ENCODE measurements at places on chromosomes 11 and 22. TPM values are rescaled to one million over a fixed set of nuclear protein-coding genes. Genes with fewer than 3 reads are reported as not detected.

The MUC2 gene
- total RNA-seq = not detected

The SSTR3 gene
- total RNA-seq = 2.1 TPM

The TRIM3 gene
- total RNA-seq = 16.4 TPM

The HBB gene
- 0.45 TPM for total RNA-seq

The SVIP gene
- 58.1 TPM for total RNA-seq

The SNRPD3 gene
- total RNA-seq = 31.0 TPM

The CRYBA4 gene
- not detected for total RNA-seq

DNA sequence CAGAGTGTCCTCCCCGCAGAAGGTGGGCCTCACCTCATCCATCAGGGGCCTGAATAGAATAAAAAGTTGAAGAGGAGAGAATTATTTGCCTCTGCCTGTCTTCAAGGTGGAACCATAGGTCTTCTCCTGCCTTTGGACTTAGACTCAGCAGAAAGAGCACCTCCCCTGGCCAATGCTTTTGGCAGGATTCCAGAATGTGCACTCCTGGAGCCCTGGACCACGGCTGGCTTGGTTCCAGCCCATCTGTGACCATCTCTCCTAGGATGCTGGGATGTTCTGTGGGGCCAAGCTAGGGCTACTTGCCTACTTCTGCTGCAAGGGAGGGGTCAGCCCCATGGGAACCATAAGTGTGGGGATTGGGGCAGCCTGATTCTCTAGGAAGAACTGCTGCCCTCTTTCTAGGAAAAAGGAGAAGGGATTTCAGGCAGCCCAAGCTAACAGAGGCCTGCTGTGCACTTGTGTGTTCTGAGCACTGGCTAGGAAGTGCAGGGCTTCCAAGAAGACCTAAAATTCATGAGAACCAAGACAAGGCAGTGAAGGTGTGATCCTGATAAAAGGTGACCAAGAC is 32.2 kb upstream of the SHANK2 start:
- no peak for DNase-seq
- H3K36me3 ChIP-seq = no peaks in the 10 kb centered on the region
- H3K27ac ChIP-seq = no peak overlapping the region
- peaks cover 8% of the 10 kb centered on the region for H3K27me3 ChIP-seq
- no peak overlapping the region for H3K4me3 ChIP-seq
- no peaks in the 10 kb centered on the region for H3K4me1 ChIP-seq

DNA sequence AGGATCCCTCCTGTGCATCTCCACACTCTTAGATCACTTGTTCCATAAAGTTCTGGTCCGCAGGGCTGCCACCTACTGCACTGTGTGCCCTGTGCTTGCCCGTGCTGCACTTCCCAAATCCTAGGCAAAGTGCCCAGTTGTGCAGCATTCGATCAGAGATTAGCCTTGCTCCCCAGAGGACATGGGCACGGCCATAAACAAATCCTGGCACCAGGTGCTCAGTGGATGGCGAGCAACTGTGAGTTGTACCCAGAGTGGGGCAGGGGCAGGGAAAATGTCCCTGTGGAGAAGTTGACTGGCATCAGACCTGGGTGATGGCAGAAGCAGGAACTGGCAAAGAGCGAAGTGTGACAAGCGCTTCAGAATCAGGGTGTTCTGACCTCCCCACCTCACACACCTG is 4.7 kb downstream of the FADS2 start:
- no peaks in the 10 kb centered on the region for H3K36me3 ChIP-seq
- H3K4me1 ChIP-seq = peaks cover 42% of the 10 kb centered on the region
- peaks cover 15% of the 10 kb centered on the region for H3K27me3 ChIP-seq
- H3K4me3 ChIP-seq = no peak overlapping the region
- DNase-seq = no peak

- DNase-seq = no peak
- peaks cover 91% of the 10 kb centered on the region for H3K36me3 ChIP-seq
- no peak overlapping the region for H3K27ac ChIP-seq
- no peak overlapping the region for H3K4me3 ChIP-seq
These were observed 28.1 kb downstream of the BRD1 start for GRCh38 chr22:49799431-49800075.

DNA sequence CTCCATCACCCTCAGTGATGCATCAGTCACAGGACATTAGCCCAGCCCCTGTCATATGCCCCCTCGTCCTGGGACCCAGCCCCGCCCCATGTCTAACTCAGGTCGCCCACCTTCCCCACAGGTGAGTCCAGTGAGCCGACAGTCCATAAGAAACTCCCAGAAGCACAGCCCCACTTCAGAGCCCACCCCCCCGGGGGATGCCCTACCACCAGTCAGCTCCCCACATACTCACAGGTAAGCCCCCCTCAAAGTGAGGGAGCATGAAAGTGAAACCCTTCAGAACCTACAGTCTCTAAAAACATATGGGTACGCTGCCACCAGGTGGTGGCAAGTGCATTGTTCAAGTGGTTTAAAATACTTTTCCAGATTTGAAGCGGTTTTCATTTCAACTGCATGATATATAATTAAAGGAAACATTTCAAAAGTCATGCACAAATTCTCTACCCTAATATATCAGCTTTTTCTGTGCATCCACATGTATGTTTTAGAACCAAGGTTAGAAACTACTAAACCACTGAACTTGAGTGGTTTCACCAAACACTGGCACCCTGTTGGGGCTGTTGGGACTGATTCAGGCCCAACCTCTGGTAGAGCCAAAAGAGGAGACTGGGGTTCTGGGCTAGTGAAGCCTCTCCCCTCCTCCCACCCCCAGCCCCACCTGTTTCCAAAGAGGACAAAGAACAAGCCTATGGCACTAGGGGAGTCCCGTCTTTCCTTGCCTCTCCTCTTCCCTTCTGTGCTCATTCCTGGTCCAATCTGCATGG is 17.3 kb downstream of the EPS8L2 start:
- H3K27ac ChIP-seq = no peak overlapping the region
- no peaks in the 10 kb centered on the region for H3K36me3 ChIP-seq
- H3K27me3 ChIP-seq = peaks cover 24% of the 10 kb centered on the region
- DNase-seq = peak; percentile 30
- no peak overlapping the region for H3K4me3 ChIP-seq

- H3K27ac ChIP-seq = no peak overlapping the region
- no peaks in the 10 kb centered on the region for H3K27me3 ChIP-seq
- DNase-seq = no peak
- H3K4me3 ChIP-seq = no peak overlapping the region
These were observed 115.0 kb downstream of the MN1 start for GRCh38 chr22:27686534-27686933.

DNA sequence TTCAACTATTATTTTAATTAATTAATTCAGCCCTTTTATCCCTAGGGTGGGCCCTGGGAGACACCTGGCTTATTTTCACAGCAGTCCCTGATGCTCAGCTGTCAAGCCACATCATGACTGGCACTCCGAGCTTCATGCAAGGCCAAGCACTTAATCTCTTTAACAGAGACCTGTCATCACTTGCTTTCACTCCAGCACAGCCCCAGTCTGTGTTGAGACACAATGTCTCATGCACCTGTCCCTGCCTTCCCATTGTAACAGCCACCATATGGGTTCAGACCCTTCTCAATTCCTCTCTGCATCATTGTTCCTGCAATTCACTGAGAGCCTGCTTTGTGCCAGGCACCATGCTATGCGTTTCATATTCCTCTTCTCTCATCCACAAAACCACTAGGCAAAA is 222.2 kb upstream of the TENM4 start:
- no peaks in the 10 kb centered on the region for H3K36me3 ChIP-seq
- H3K27ac ChIP-seq = no peak overlapping the region
- no peak overlapping the region for H3K4me3 ChIP-seq
- no peaks in the 10 kb centered on the region for H3K27me3 ChIP-seq
- DNase-seq = no peak
- no peaks in the 10 kb centered on the region for H3K4me1 ChIP-seq

GRCh38 chr22:17496841-17497240 is 66.5 kb upstream of the SLC25A18 start:
- H3K36me3 ChIP-seq = no peaks in the 10 kb centered on the region
- no peaks in the 10 kb centered on the region for H3K4me1 ChIP-seq
- no peaks in the 10 kb centered on the region for H3K27me3 ChIP-seq
- H3K4me3 ChIP-seq = no peak overlapping the region

DNA sequence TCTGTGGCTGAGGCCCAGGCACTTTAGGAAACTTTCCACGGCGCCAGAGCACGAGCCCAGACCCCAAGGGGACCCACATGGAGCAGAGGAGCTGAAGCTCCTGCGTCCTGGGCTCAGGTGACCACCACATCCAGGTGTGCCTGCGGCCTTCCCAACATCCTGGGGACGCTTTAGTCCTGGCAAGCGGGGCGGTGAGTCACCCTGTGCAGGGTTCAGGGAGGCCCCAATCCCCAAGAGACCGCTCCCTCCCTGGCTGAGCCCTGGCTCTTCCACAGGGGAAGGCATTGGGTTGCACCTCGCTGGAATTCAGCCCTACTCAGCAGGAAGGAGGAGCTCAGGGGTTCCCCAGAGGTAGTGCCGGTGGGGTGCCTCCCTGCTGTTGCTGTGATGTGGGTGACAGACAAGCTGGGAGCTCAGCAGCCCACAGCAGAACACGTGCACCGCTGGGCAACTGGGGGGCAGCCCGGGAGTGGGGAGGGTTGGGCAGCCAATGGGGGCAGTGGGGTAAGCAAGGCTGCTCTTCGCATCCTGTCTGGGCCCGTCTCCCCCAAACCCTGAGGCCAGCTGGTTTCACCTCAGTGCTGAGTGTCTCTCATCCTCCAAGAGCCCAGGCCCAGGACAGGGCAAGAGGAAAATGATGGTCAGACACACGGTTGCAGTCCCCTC is 802.8 kb downstream of the BRD1 start:
- peaks cover 2% of the 10 kb centered on the region for H3K27me3 ChIP-seq
- H3K36me3 ChIP-seq = no peaks in the 10 kb centered on the region
- H3K4me3 ChIP-seq = no peak overlapping the region
- no peaks in the 10 kb centered on the region for H3K4me1 ChIP-seq
- DNase-seq = no peak

- DNase-seq = no peak
- no peaks in the 10 kb centered on the region for H3K27me3 ChIP-seq
- H3K36me3 ChIP-seq = no peaks in the 10 kb centered on the region
- no peak overlapping the region for H3K27ac ChIP-seq
- H3K4me3 ChIP-seq = no peak overlapping the region
- H3K4me1 ChIP-seq = peaks cover 5% of the 10 kb centered on the region
These were observed 46.6 kb downstream of the LRRC32 start for GRCh38 chr11:76623884-76624419.

GRCh38 chr22:45069925-45070324 is 60.1 kb upstream of the PHF21B start:
- H3K36me3 ChIP-seq = no peaks in the 10 kb centered on the region
- no peak overlapping the region for H3K4me3 ChIP-seq
- DNase-seq = no peak
- H3K4me1 ChIP-seq = no peaks in the 10 kb centered on the region

GRCh38 chr11:130894322-130895025 is 21.8 kb downstream of the SNX19 start:
- H3K36me3 ChIP-seq = peaks cover 89% of the 10 kb centered on the region
- no peaks in the 10 kb centered on the region for H3K27me3 ChIP-seq
- no peak overlapping the region for H3K27ac ChIP-seq

GRCh38 chr11:110613197-110613918 is 98.9 kb downstream of the ARHGAP20 start:
- H3K27ac ChIP-seq = no peak overlapping the region
- H3K27me3 ChIP-seq = no peaks in the 10 kb centered on the region
- no peaks in the 10 kb centered on the region for H3K36me3 ChIP-seq

- no peak overlapping the region for H3K4me3 ChIP-seq
- H3K4me1 ChIP-seq = peaks cover 2% of the 10 kb centered on the region
- no peak for DNase-seq
- no peaks in the 10 kb centered on the region for H3K27me3 ChIP-seq
These were observed 21.9 kb upstream of the EIF3D start for GRCh38 chr22:36550701-36551495.

- DNase-seq = no peak
- H3K36me3 ChIP-seq = no peaks in the 10 kb centered on the region
- H3K27me3 ChIP-seq = no peaks in the 10 kb centered on the region
- H3K4me1 ChIP-seq = no peaks in the 10 kb centered on the region
These were observed 27.3 kb downstream of the HSPA8 start for GRCh38 chr11:123034597-123034996.

DNA sequence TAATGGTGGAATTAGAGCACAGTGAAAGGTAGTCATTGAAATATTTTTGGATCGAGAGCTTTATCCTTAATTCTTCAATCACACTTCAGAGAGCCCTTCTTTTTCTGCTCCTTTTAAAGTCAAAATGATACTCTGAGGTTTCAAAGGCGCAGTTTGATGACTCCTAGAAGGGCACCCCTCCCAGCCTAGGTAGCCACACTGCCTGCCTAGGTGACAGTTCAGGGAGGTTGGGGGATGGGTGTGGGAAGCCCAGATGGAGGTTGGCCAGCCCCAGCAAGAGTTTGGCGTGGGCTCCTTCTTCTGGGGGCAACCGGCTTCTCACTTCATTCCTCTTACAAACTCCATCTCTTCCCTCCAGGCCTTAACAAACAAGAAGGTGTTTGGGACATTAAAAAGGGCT is 28.6 kb upstream of the PHF21A start:
- H3K27ac ChIP-seq = no peak overlapping the region
- no peaks in the 10 kb centered on the region for H3K4me1 ChIP-seq
- H3K27me3 ChIP-seq = peaks cover 4% of the 10 kb centered on the region
- H3K36me3 ChIP-seq = no peaks in the 10 kb centered on the region
- H3K4me3 ChIP-seq = no peak overlapping the region
- no peak for DNase-seq

DNA sequence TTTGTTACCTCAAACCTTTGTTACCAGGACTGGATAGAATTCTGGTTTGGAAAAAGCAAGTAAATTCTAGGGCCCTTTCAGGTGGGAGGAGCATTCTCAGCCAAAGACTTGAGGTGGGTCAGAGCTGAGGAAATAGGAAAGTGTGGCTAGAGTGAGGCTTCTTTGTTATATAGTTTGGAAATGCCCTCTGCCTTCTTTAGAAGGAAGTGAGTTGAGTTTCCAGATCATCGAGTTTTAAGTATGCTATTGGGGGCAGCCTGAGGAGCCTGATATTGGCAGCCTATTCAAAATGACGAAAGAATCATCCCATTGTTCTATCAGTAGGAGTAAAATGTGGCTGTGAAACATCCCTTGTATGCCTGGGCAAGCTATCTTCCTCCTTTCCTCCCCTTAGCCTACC is 134.1 kb downstream of the ARHGAP42 start:
- no peak overlapping the region for H3K27ac ChIP-seq
- H3K4me3 ChIP-seq = no peak overlapping the region
- no peaks in the 10 kb centered on the region for H3K27me3 ChIP-seq

DNA sequence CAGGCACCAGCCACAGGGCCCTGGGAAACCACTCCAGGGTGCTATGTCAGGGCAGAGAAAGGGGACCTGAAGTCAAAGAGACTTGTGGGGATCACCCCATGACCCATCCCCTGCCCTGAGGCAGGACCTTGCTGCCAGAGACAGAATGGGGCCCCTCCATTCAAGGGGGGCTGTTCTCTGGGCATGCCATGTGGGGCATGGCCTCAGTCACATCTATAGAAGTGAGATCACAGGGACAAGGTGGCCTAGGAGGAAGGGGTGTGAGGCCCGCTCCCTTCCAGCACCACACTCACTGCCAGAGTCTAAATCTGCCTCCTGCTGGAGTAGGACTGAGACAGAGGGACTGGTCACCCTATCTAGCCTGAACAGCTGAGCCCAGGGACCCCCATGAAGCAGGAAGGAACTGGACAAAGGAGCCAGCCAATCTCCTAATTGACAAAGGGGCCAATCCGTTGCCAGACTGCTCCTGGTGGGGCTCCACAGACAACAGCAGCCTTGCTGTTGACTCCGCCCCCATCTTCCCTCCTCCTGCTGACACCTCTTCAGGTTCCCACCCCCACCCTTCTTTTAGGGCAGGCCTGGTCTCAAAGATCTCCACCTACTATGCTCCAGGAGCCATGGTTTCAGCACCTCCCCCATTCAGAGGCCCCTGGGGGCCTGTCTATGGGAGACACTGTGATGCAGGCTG is 26.0 kb downstream of the NEAT1 start:
- H3K4me3 ChIP-seq = no peak overlapping the region
- H3K36me3 ChIP-seq = peaks cover 18% of the 10 kb centered on the region
- no peaks in the 10 kb centered on the region for H3K27me3 ChIP-seq

Measured in CD4-positive, alpha-beta T cell (primary cell).